ENCODE measurements at places on chromosomes 2 and 18. TPM values are rescaled to one million over a fixed set of nuclear protein-coding genes. Genes with fewer than 3 reads are reported as not detected.

Gene LCLAT1
- 17.6 TPM for total RNA-seq

Gene DLX1
- not detected for total RNA-seq

Gene QPCT
- total RNA-seq = not detected

Gene MAB21L4
- total RNA-seq = not detected

Gene PDCD1
- 12.3 TPM for total RNA-seq

Gene MBD1
- 94.4 TPM for total RNA-seq

Gene PMS1
- total RNA-seq = 24.3 TPM

Gene ABCG5
- total RNA-seq = not detected

Gene TDRD15
- total RNA-seq = not detected

Gene EMILIN2
- total RNA-seq = 4.6 TPM

Gene CROCC2
- total RNA-seq = not detected

Gene RAB27B
- 8.5 TPM for total RNA-seq

Gene DES
- not detected for total RNA-seq

Gene TLX2
- total RNA-seq = not detected

Gene STON1
- 3.4 TPM for total RNA-seq

Gene ABCB11
- total RNA-seq = not detected

Gene RUFY4
- total RNA-seq = 2.1 TPM

Gene TXNDC2
- not detected for total RNA-seq

Gene MOCOS
- not detected for total RNA-seq

Gene SERPINB11
- not detected for total RNA-seq

GRCh38 chr2:46981662-46982350 lies 66.2 kb upstream of the MCFD2 start:
- no peak for DNase-seq

- DNase-seq = no peak
Measured at GRCh38 chr2:151767536-151767935, 33.3 kb upstream of the NEB start.

DNA sequence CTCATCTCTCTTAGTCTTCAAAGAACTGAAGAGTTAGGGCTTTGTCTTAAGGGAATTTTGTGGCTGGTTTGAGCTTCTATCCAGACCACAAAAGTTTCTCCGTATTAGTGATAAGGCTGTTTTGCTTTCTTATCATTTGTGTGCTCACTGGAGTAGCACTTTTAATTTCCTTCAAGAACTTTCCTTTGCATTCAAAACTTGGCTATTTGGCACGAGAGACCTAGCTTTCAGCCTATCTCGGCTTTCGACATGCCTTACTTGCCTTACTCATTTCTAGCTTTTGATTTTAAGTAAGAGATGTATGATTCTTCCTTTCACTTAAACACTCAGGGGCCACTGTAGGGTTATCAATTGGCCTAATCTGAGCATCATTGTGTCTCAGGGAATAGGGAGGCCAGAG lies 29.9 kb downstream of the HDHD2 start:
- no peak for DNase-seq

GRCh38 chr18:9720327-9720726 lies 12.2 kb downstream of the RAB31 start:
- no peak for DNase-seq

- no peak for DNase-seq
Measured at GRCh38 chr2:111626037-111626864, 257.7 kb downstream of the ANAPC1 start.

GRCh38 chr2:50397992-50398765 lies 633.8 kb downstream of the NRXN1 start:
- no peak for DNase-seq

DNA sequence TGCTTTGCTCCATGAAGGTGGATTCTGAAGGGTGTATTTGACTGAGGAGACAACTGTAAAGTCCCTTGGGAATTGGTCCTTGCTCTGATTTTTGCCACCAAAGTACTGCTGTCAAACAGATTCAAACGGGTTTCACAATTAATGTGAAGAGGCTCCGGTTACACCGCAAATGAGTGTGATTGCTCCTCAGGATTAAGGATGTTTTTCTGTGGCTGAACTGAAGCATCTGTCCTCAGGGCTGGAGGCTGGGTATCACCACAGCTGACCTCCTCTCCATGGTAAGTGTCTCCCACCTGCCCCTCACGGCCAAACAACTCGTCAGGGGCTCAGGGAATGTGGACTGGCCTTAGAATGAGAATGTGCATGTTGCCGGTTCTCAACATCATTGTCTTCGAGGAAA lies 130.4 kb upstream of the NDUFV2 start:
- no peak for DNase-seq

DNA sequence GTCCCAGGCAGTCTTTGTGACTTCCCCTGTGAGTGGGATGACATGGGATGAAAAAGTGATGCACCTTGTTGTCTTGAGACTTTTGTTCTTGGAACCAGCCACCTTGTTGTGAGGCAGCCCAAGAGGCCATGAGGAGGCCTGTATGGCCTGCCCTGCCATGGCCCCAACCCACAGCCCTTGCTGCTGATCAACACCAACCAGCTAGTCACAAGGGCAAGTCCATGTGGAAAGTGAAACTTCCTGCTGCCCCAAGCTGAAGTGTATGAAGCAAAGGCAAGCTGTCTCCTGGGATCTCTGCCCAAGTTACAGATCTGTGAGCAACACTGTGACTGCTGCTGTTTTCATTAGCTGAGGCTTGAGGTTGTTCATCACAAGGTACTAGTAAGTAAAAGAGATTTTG lies 21.6 kb downstream of the TMEM18 start:
- no peak for DNase-seq

- DNase-seq = no peak
Measured at GRCh38 chr2:138823666-138824065, 43.5 kb upstream of the NXPH2 start.

- no peak for DNase-seq
Measured at GRCh38 chr18:29496152-29496680, 1319.3 kb upstream of the CDH2 start.

DNA sequence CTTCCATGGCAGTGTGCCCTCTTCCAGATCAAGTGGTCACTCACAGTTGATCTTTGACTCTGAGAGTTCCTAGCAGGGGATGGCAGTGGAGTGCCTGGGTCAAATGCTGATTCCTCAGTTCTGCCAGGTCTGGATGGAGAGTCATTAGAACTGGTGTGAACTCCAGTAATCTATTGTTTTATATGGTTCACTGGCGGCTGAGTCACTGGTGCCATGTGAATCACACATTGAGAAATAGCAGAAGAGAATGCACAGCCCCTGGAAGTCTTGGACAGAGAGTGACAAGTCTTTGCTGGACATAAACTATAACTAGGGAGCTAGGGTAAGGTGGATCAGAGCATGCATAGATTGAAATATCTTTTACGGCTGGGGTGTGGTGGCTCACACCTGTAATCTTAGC lies 86.9 kb downstream of the EIF2AK3 start:
- no peak for DNase-seq

DNA sequence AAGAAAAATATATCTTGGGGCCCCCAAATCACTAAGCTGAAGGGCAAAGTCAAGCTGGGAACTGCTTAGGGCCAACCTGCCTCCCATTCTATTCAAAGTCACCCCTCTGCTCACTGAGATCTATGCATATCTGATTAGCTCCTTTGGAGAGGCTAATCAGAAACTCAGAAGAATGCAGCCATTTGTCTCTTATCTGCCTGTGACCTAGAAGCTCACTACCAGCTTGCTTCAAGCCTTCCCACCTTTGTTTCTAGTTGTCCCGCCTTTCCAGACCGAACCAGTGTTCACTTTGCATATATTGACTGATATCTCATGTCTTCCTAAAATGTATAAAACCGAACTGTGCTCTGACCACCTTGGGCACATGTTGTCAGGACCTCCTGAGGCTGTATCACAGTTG lies 479.4 kb downstream of the METTL4 start:
- DNase-seq = no peak

GRCh38 chr2:145495590-145495989 lies 975.7 kb upstream of the ZEB2 start:
- DNase-seq = no peak

- DNase-seq = no peak
Measured at GRCh38 chr2:64105670-64106461, 38.4 kb downstream of the PELI1 start.

DNA sequence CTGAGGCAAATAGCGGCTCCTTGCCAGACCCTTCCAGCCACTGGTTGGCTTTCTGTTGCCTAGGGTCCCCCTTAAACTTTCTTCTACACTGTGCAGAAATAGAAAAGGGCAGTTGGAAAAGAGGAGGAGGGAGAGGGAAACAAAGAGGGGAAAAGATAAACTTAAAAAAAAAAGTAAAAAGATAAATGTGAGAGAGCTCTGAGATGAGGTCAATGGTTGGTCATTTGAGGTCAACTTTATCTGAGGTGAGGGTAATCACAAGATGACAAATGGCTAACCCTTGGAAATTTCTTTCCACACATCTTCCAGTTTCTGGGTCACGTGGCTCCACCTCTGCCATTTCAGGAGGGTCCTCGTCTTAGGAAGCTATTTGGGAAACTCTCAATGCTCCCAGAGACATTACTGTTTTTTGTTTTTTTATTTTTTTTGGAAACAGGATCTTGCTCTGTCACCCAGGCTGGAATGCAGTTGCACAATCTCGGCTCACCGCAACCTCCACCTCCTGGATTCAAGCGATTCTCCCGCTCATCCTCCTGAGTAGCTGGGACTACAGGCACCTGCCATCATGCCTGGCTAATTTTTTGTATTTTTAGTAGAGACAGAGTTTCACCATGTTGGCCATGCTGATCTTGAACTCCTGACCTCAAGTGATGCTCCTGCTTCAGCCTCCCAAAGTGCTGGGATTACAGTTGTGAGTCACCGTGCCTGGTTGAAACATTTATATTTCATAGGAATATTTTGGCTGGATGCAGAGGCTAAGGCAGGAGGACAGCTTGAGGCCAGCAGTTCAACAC lies 199.9 kb downstream of the TGIF1 start:
- DNase-seq = no peak

DNA sequence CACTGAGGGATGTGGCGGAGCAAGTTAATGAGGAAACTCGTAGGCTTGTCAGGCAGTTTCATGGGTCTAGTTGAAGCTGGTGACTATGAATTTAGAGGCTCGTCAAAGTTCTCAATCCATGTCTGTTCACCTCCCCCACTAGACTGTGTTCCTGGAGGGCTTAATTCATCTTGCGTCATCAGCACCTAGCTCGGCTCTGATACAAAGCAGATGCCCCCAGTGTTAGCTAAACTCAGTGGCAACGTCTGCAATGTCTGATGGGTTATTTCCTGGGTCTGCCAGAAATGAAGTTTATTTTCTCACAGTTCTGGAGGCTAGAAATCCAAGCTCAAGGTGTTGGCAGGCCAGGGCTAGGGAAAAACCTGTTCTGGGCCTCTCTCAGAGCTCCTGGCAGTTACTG lies 140.6 kb downstream of the PID1 start:
- no peak for DNase-seq

DNA sequence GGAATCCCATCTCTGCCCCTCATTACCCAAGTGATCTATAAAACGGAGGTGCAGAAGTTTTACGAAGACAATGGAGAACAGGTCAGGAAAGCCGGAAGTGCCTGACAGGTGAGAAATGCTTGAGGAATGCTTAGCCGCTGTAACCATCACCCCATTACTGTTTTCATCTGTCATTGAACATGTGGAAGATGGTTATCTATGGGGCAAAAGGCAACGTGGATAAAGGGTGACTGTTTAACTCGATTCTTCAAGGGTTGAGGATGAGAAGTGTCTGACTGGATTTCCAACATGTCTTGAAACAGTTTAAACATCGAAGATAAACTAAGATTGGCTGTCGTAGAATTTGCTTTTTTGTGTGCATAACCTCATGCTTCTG lies 17.3 kb downstream of the HK2 start:
- no peak for DNase-seq

All from CD4-positive, CD25-positive, alpha-beta regulatory T cell (primary cell).